ENCODE measurements at places on chromosomes 2 and 18.

DNA sequence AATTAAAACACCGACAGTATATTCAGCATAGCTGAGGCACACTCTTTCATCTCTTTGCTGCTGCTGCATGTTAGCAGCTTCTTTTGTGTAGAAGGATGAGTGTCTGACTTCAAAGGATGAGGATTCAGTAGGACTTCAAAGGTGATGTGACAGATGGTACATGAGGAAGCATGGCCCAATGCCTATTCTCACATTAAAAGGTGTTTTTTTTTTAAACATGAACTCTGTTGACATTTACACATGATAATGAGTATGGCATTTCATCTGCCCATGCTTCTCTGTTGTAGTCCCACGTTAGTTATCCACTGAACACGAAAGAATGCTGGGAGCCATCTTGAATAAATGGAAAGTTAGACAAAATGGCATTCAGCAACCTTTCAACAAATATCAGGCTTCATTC, 1950.8 kb upstream of the PIK3C3 start:
- no peak for DNase-seq

DNA sequence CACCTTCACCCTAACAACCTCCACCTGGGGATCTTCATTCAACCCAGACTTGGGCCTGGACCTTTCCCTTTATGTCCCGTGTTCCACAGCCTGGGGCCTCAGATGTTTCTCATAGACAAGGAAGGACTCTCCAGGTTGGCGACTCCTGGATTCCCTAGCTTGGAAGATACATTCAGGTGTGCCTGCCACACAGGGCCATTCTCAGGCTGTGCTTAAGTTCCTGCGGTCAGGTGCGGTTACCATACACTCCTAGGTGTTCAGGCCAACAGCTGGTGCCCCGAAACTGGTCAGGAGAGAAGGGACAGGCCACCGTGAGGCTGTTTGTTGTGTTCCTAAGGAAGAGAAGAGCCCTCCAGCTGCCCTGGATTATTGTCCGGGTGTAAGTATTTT, 15.6 kb downstream of the SLC4A3 start:
- no peak for DNase-seq

- DNase-seq, result no peak
Observed at GRCh38 chr2:44689516-44689915, 252.0 kb upstream of the SIX3 start.

- DNase-seq, result no peak
Observed at GRCh38 chr2:48169141-48169592, 262.9 kb upstream of the FBXO11 start.

GRCh38 chr2:89763581-89764485, 1072.4 kb downstream of the RPIA start:
- DNase-seq, result no peak

GRCh38 chr2:14866736-14867352, 234.3 kb downstream of the LRATD1 start:
- no peak for DNase-seq

- DNase-seq, result peak; percentile 39
Observed at GRCh38 chr2:121860033-121860757, 104.7 kb downstream of the TSN start.

- DNase-seq, result no peak
Observed at GRCh38 chr2:232659359-232659758, 26.0 kb downstream of the EFHD1 start.

DNA sequence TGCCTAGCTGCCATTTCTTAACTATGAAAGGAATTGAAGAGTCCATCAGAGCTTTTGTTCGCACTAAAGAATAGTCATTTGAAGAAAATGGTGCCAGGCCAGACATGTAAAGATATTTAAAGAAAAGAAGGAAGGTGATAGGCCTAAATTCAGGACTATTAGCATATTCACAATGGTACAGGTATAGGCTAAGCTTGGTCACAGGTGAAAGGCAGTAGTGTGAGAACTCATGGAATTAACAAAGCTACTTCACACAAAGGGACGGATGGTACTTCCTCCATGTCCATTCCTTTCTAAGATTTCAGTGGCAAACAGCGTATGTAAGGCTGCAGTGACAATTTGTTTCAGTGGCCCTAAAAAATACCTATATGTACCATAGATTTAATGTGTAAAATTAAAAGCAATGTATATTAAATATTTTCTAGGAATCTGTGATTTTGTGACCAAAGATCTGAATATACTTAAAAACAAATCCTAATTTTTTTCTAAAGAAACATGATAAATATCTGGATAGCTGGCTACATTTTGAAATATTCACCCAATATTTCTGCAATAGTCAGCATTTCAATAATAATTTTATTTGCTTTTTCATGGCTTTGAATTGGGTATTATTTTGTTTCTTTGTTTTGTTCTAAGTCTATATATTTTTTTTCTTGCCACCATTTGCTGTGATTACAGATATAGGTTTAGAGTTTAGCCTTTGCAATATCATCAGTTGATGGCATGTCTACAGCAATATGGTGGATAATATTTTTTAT, 116.1 kb downstream of the CAMKMT start:
- DNase-seq, result no peak

- no peak for DNase-seq
Observed at GRCh38 chr18:14943486-14943885, 195.5 kb downstream of the ANKRD30B start.

GRCh38 chr18:56493531-56493930, 144.9 kb downstream of the TXNL1 start:
- DNase-seq, result no peak

- peak; percentile 76 for DNase-seq
Observed at GRCh38 chr2:160666154-160667060, 172.8 kb upstream of the RBMS1 start.

DNA sequence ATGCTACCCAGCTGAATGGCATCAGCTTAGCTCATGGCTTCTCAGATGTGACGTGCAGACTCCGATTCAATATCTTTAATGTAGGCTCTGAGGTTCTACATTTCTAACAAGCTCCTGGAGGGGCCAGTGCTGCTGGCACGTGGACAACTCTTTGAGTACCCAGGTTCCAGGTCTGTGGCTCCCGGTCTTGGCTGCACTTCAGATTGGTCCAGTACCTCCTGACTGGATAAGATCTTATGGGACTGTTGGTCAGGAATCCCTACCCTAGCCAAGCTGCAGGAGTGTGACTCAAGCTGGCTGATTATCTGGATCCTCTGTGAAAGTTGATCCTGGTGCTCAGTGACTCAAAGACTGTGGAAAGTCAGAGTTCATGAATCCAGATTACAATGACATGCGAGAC, 222.1 kb downstream of the ANKRD30B start:
- DNase-seq, result no peak

DNA sequence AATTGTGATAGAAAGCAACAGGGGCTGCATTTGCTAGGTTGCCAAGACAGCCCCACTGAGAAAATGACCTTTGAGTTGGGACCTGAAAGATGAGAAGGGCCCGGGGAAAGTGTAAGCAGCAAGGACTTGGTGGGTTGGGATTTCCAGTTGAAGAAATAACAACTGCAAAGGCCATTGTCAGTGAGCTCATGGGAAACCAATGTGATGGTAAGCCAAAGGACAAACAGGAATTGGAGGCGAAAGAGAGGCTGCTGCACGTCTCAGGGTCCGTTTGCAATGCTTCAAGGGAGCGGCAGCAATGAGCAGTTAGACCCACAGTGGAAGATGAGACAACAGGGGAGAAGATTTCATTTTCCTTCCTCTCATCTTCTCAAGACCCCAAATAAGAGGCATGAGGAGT, 51.5 kb upstream of the RGPD4 start:
- DNase-seq, result no peak

- no peak for DNase-seq
Observed at GRCh38 chr2:232418466-232419244, 12.0 kb downstream of the ALPG start.

DNA sequence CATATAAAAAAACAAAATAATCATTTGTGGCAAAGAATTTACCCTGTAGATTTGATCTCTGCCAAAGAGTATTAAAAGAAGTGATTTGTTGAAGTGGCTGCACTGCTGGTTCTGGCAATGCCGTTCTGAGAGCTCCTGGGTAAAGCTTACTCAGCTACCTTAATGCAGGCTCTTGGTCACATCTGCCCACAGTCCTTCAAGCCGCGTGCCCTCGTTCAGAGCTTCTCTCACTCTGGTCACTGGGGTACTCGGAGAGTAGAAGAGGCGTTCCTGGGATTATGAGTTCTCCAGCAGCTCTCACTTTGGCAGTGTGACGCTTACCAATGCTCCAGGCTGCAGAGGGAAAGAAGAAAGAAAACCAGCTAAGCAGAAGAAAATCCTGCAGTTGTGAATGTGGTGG, 57.9 kb downstream of the ACVR1 start:
- no peak for DNase-seq

DNA sequence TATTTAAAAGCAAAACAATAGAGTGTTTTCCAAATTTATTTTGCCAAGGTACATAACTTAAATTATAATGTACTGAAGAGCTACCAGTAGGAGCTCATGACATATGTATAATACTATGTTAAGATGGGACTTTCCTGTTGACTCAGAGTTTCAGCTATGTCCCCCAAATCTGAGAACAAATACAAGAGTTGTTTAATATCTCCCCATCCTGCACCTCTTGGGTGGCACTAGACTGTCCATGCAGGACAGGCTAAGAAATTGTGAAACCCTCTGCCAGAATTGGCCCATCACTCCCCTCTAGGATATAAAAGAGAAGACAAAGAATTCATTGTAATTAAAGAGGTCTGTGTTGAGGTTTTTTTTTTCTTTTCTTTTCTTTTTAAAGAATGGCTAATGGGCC, 21.7 kb upstream of the CTAGE1 start:
- no peak for DNase-seq

GRCh38 chr2:66547118-66547517, 112.2 kb downstream of the MEIS1 start:
- no peak for DNase-seq

GRCh38 chr2:156490466-156490840, 54.3 kb downstream of the GPD2 start:
- no peak for DNase-seq

GRCh38 chr18:24600076-24600654, 139.7 kb downstream of the HRH4 start:
- peak; percentile 54 for DNase-seq

GRCh38 chr2:135742325-135742757, 686 bp downstream of the UBXN4 start:
- DNase-seq, result peak; percentile 61

GRCh38 chr2:196989496-196989895, 63.0 kb upstream of the PGAP1 start:
- no peak for DNase-seq

DNA sequence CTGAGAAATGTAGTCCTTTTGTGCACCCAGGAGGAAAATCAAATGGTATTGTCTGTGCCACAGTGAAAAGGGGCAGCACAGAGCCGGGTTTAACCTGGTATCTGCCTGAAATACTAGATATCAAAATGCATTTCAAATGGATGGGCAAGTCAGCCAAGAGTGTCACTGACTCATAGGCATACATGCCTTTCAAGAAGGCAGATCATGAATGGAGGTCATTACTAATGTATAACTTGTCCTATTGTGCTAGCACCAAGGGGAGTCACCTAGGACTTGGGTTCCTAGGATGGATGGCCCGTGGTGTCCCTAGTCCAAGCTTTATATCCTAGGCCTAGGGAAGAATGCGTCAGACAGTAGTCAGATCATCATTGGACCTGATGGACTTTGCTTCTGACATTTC, 49.9 kb downstream of the TCF7L1 start:
- no peak for DNase-seq

DNA sequence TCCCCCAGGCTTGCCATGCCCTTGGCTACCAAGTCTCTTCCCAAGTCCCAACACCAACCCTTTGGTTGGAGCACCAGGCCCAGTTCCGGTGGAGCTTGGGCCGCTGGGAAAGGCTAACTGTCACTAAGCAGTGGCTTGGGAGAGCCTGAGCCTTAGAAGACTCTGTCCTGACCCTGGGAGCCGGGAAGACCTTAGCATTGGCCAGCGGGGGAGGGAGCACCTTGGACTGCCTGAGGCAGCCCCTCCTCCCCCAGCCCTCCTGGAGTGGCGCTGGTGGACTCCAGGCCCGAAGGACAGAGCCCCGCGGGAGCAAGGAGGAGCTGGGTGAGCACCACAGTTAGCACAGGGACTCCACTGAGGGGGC, 62.5 kb upstream of the POMC start:
- DNase-seq, result no peak

DNA sequence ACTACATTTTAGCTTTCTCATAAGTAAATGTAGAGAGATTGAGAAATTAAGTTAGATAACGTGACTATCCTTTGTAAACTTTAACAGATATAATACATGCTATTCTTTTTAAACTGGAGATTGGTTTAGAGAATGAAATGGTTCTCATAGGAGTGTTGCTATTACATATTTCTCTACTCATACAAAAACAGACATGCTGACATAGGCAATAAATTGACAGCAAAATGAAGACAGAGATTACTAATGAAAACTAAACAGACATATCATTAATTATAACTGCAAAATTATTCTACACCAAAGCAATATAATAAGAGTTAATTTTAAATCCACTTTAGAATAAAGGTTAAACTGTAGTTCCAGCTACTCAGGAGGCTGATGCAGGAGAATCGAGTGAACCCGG, 227.6 kb downstream of the CBLN2 start:
- DNase-seq, result no peak

DNA sequence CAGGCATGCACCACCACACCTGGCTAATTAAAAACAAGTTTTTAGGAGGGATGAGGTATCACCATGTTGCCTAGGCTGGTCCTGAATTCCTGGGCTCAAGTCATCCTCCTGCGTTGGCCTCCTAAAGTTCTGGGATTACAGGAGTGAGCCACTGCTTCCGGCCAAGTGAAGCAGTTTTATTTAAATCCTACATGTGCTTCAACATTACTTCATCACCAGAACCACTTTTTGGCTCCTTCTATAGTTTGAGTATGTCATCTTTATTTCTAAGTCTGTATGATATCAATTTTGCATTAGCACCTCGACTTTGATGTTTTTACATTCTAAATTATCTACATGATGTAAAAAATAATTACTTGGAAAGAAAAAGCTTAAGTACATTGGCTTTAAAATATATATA, 144.3 kb downstream of the FMNL2 start:
- DNase-seq, result no peak

GRCh38 chr2:212488611-212489010, 50.0 kb downstream of the ERBB4 start:
- DNase-seq, result no peak

GRCh38 chr18:446941-447560, 53.5 kb downstream of the COLEC12 start:
- no peak for DNase-seq

- no peak for DNase-seq
Observed at GRCh38 chr2:240663546-240664190, 19.0 kb downstream of the AQP12B start.

Measured in RPMI8226 (cell line).